ENCODE measurements at places on chromosomes 13 and 19.

DNA sequence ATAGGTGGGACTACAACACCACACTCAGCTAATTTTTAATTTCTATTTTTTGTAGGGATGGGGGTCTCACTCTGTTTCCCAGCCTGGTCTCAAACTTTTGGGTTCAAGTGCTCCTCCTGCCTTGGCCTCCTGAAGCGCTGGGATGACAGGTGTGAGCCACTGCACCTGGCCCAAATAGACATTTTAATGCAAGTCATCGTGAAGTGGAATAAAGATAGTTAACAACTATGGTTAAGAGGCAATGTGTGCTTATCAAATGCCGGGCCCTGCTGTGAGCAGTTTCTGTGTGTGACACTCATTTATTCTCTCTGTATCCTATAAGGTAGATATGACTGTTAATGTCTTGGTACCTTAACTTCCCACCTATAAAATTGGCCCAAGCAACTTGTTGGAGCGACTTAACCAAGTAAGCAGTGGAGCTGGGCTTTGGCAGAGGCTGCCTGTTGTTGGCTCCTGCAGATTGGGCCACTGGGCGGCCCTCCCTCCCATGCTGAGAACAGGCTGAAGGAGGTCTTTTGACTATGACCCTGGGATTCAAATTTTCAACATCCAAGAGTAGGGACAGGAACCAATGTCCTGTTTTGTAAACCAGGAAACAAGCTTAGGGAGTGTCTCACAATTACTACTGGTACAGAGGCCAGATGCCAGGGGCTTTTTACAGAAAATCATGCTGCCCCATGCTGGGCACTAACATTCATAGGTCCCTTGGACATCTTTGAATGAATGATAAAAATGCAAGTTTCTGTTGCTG is 450.7 kb downstream of the TSHZ3 start:
- no peak for DNase-seq

DNA sequence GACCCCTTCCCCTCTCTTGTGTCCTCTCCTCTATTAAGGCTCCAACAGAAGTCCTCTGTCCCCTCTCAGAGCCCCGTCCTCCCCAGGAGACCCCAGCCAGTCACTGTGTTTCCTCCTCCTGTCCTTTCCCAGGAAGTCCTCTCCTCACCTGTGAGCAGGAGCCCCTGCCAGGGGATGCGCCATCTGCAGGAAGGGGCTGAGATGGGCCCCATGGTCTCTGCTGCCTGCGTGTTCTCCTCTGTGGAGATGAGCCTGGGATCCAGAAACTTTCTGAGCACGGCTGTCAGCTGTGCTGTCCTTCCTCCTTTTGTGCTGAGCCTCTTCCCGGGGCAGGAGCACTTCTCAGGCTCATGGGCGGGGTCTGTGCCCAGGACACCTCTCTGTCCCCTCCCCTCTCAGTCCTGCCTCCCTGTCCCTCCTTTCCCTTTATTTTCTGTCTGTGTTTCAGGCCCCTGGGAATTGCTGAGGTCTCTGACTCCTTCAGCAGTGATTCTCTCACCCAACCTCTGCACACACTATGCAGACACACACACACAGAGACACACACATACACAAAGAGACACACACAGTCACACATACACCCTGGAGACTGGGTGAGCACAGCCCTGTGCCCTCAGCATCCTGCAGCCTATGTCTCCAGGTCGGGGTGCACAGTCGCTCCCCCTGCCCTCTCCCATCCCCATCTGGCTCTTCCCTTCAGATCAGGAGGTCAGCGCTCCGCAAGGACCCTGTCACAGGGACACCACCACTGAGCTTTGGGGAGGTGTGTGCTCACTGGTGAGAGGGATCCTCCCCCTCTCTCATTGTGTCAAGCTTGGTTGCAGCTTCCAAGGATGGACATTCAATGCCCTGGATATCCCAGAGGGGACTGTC is at the start of gene CEACAM8:
TSS of gene CEACAM8 (minus strand) at position 308 of the 873 bp plus-strand sequence. CDS start at position 212, 96 bp downstream.
- DNase-seq, result no peak

- no peak for DNase-seq
Measured at GRCh38 chr13:24112791-24113190, 47.7 kb upstream of the SPATA13 start.

GRCh38 chr19:54188215-54188871 is 1.0 kb downstream of the MBOAT7 start:
- DNase-seq, result no peak

DNA sequence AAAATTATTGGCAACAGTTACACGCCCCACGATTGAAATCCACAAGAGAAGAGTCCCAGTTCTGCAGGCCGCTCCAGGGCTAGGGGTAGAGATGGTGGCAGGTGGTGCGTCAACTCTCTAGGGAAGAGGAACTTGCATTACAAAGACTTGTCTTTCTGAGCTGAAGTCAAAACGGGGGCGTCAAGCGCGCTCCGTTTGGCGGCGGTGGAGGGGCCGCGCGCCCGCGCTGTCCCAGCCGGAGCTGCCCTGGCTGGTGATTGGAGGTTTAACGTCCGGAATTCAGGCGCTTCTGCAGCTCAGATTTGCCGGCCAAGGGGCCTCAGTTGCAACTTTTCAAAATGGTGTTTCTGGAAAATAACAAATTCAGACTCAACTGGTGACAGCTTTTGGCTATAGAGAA is 38.9 kb downstream of the SOX1 start:
- DNase-seq, result no peak

GRCh38 chr19:4577020-4577782 is 17.7 kb upstream of the SEMA6B start:
- no peak for DNase-seq

DNA sequence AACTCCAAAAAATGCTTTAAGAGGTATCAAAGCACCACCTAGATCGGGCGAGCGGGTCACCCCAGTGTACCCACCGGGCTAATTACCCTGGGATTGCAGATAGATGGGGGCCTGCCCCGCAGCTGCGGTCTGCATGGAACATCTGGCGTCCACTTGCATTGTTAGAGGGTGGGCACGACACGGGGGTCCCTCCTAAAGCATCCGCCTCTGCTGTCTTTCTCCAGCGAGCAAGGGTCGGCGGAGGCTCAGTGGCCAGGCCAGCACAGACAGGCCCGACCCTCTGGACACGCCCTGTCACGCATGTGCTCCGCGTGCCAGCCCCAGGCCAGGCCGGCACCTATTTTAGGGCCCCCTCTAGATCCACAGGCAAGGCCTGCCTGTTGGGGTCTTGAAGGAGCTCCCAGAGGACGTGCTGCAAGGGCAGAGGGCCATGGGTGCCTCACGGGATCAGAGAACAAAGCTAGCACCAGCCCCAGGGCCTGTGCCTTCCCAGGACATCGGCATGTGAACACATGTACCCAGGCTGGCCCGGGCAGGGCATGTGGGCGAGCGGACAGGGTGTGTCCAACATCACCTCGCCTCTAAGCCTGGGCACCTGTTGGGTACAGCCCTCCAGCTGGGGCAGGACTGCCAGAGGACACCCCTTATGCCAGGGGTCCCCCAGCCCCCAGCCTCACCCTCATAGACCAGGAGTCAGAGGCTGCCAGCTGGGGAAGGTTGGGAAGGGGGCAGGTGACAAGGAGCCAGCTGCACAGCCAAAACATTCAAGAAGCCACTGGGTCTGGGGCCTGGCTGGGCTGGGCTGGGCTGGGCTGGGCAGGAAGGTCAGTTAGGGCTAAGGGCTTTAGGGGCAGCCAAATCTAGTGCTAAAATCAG is 35.6 kb upstream of the NANOS3 start:
- no peak for DNase-seq

GRCh38 chr13:76764429-76764828 is 121.8 kb downstream of the KCTD12 start:
- no peak for DNase-seq

DNA sequence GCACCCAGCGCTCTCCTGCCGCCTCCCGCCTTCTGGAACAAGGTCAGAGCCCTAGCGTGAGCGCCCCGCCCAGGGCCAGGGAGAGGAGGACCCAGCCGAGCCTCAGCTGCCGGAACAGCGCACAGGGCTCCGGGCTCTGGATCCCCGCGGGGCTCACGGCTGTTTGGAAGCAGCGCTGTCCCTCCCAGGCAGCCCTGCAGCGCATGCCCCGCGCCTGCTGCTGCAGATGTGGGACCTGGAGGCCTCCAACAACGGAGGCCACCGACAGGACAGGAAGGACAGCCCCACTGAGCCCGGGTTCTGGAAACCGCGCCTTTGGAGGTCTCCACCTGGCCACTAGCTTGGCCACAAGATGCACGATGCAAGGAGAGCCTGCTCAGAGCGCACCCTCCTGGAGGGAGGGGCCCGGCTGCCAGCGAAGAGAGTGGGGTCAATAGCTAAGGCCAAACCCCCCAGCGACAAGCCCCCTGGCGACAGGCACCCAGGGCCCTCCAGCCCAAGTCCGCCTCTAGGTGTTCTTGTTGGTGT is 12.6 kb downstream of the ZSCAN18 start:
- DNase-seq, result no peak

DNA sequence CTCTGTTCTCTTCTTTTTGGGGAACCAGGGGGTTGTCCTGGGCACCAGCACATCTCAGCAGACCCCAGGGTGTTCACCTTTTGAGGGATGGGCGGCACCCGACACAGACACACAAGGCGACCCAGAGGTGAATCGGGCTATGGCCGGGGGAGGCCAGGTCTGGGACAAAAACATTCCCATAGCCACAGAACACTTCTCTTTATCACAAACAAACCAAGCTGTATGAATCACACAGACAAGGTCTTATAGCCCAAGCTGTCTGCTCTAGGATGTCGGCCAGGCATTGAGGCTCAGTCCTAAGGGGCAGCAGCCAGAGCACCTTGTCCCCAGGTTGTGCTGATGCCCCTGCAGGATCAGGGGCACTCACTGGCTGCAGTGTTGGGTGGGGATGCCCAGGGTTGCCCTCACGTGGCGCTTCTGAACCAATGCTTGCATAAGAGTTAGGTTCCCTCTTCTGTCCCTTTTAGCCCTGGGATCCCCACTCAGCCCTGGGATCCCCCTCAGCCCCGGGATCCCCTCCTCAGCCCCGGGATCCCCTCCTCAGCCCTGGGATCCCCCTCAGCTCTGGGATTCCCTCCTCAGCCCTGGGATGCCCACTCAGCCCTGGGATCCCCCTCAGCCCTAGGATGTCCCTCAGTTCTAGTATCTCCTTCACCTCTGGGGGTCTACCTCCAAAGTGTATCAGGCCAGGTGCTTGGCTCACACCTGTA is 26.9 kb downstream of the MAU2 start:
- no peak for DNase-seq

Measured in stimulated activated naive B cell treated with anti-CD40 and anti-IgM and Interleukin-4, amounts not matched to agents 10 μg/mL and 1 μg/mL and 100 μg/mL, for 72 hours (primary cell).